ENCODE measurements at places on chromosomes 2 and 18.

DNA sequence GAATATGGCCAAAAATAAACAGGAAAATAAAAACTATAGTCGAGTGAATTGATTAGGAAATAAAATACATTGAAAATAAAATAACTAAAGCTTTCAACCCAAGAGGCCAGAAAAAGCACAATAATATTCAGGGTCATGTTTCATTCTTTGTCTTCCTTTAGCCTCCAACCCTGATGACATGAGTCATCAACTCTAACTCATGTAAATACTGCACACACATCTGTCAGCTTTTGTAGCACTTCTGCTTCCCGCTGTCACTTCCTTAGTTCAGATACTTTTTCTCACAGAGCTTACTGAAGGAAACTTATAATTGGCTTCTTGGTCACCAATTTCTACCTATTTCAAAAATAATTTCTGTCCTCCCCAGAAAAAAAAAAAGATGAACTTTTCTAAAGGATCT is 112.8 kb downstream of the UPP2 start:
- DNase-seq = peak; percentile 76

DNA sequence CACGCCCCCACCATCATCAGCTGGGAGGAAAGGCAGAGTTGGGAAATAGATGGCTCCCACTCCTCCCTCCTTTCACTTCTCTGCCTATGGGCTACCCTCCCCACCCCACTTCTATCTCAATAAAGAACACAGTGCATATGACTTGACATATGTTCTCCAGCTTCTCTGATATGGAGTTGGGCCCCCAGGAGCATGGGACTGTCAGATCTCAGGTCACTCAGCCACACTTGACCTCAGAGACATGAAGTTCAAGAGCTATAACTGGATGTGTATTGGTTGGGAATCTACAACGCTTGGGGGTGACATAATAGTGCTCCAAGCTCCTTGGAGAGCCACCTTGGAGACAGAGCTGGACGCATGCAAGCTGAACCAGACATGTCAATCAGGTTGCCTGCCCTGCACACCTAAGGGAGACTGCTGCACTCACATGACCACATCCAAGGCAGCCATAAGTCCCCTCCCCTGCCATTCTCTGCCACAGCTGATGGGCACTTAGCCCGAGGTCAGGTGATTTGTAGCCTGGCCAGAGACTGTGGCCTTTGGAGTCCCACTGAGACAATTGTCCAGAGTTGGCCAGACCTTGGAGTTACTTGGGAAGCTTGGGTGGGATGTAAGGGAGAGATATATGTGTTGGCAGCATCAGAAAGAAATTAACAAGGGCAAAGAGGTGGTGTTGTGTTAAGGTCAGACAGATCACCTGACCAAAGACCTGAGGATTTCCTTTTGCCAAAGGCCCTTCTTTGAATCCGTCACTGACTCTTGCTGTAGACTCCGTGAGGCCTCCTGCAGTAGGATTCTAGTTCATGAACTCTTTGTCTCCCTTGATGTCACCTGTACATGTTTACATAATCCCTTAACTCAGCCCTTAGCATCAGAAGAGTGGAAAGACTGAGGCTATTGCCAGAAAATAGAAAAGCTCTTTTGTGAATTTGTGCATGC is 3.7 kb downstream of the INHA start:
- no peak for DNase-seq

- no peak for DNase-seq
Measured at GRCh38 chr2:85255813-85256594, 71.8 kb downstream of the TGOLN2 start.

- DNase-seq = no peak
Measured at GRCh38 chr2:65483763-65484162, 51.4 kb upstream of the SPRED2 start.

- DNase-seq = peak; percentile 32
Measured at GRCh38 chr18:63311118-63312018, 8.2 kb downstream of the BCL2 start.

DNA sequence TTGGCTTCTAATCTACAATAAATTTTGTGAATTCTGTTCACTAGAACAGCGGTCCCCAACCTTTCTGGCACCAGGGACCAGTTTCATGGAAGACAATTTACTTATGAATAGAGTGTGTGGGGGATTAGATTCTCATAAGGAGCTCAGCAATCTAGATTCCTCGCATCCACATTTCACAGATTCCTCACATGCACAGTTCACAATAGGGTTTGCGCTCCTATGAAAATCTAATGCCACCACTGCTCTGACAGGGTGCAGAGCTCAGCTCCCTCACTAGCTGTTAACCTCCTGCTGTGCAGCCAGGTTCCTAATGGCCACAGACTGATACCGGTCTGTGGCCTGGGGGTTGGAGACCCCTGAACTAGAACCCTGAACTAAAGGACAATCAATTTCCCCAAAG is 1568.6 kb upstream of the NXPH2 start:
- no peak for DNase-seq

- DNase-seq = no peak
Measured at GRCh38 chr2:132703396-132703795, 33.4 kb upstream of the LYPD1 start.

DNA sequence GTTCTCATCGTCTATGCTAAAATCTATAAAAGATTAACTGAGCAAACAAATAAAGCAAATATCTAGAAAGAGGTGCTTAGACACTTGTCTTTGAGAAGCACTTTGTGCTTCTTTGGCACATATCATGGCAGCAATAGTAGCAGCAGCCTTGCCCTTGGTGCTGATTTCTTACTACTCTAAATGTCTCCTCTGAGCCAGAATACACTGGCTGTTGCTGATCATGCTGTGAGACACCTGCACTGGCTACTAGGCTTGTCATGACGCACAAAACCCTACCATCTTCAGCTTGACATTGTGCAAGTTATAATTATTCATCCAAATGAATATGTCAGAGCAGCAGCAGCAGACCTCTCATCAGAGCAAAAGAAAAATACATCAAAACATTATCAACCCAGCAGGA is 46.7 kb downstream of the FANCL start:
- DNase-seq = no peak

- no peak for DNase-seq
Measured at GRCh38 chr18:25061395-25061794, 290.6 kb downstream of the ZNF521 start.

DNA sequence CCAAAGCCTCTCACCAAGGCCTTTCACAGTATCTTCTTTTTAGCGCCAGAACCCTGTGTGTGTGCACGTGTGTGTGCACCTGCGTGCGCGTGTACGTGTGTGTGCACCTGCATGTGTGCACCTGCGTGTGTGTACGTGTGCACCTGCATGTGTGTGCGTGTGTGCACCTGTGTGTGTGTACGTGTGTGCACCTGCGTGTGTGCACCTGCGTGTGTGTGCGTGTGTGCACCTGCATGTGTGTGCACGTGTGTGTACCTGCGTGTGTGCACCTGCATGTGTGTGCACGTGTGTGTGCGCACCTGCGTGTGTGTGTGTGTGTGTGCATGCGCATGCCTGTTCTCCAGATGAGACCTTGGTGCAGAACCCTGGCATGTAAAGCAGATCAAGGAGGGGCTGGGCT is 131.4 kb upstream of the HDAC4 start:
- no peak for DNase-seq

- no peak for DNase-seq
Measured at GRCh38 chr18:25147877-25148488, 204.0 kb downstream of the ZNF521 start.

GRCh38 chr2:130853391-130853790 is 16.7 kb downstream of the ARHGEF4 start:
- no peak for DNase-seq

- no peak for DNase-seq
Measured at GRCh38 chr2:196183528-196184231, 12.3 kb upstream of the STK17B start.

Measured in inflammatory macrophage (primary cell).